ENCODE measurements at places on chromosomes 2 and 18.
A peak's percentile ranks its signal among the peaks of the same experiment; 100 is the strongest.

DNA sequence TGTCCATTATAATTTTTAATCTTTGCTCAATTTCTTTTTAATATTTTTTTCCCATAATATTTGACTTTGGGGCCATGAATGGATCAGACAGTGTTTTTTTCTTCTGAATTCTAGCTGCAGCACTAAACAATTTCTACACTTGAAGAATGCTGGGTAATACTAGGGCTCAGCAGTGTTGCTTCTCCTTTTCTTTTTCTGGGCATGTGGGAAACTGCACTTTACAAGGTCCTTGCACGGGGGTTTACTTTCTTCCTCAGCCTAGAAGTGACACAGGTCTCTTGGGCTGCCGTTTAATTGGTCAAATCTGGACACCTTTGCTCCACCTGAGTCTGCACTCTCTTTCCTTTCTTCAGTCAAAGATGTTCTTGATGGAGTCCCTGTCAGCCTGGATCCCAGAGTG is 135.4 kb upstream of the APCDD1 start:
- DNase-seq = no peak

GRCh38 chr2:154758871-154759270 is 60.4 kb downstream of the KCNJ3 start:
- DNase-seq = peak; percentile 79

DNA sequence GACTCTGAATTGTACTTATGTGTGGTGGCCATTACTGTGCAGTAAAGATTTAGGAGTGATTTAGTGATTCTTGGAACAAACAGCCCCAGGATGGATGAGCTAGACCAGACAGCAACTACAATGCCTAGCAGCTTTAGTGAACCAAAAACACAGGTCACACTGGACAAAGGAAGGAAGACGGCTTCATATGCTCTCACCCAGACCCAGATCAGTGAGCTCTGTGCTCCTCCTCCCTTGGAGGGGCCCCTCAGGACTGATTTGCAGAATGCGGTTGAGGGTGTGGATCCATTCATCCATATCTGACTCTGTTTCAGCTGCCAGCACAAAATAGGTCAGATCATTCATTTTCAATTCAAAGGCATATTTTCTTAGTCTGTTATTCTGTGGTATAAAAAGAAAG is 159.7 kb upstream of the CCDC195 start:
- DNase-seq = no peak

- no peak for DNase-seq
Measured at GRCh38 chr2:124257120-124257519, 232.0 kb downstream of the CNTNAP5 start.

DNA sequence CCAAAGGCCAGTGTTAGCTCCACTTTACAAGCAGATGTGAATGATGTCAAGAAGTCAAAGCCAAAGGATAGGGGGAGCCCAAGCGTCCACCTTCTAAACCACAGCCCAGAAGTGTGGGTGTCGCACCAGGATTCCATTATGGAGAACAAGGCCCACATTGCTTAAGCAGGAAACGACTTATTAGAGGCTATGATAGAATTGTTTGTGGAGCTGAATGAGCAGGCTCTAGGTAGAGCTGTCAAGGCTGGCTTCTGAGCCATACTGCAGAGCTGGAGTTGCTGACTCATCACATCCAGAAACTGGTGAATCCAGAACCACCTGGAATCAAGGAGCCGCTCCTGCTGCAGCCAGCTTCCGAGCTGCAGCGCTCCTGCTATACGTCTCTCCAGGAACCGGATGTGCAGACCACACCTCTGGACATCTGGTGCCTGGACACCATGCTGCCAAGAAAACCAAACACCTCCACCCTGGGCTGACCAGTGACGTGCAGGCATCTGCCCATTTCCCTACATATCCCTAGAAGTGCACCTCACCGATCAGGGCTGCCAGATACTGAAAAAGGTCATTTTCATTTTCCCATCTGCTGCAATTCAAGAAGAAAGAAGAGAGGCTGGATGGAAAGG is 6.2 kb upstream of the TWIST2 start:
- no peak for DNase-seq

DNA sequence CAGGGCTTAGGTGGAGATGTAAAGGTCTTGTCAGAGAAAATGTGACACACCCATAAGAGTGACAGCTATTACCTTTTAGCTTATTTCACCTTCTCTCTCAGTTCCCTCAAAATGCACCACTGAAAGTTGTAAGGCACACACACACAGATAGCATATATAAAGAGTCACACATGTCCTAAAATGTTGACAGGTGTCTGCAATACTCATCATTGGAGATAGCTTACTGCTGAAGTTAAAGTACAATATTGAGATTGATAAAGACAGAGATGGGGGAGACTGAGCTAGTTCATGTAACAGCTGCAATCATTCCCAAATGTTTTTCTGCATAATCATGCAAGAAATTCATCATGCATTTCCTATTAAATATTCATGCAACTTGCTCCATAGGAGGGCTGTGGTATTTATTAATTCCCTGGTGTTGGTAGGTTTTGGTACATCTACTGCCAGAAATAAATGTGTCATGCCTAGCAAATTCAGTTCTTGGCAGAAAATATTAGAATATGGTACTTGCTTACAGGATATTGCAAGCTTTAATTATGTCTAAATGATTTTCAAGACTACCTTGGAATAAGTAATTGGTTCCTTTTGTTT is 118.8 kb upstream of the RBMS1 start:
- DNase-seq = no peak

All from NCI-H446 treated with DMSO at 0.1 percent for 48 hours (cell line).